Lung (tissue), 17 donors: ENCODE measurements at places on chromosomes 2 and 18. TPM values are rescaled to one million over a fixed set of nuclear protein-coding genes. Genes with fewer than 3 reads are reported as not detected.

ADD2 gene
- total RNA-seq: 5.9 TPM

TMEM169 gene
- total RNA-seq: 0.63 TPM

KIF5C gene
- 1.4 TPM for total RNA-seq

RDH14 gene
- 26.9 TPM for total RNA-seq

DYSF gene
- 31.8 TPM for total RNA-seq

PPP4R1 gene
- total RNA-seq: 149 TPM

KCNS3 gene
- total RNA-seq: 18.2 TPM

GAL3ST2 gene
- 0.40 TPM for total RNA-seq

TANC1 gene
- total RNA-seq: 42.2 TPM

CLIP4 gene
- 28.7 TPM for total RNA-seq

MORN2 gene
- total RNA-seq: 30.9 TPM

MGAT4A gene
- 43.7 TPM for total RNA-seq

DNA sequence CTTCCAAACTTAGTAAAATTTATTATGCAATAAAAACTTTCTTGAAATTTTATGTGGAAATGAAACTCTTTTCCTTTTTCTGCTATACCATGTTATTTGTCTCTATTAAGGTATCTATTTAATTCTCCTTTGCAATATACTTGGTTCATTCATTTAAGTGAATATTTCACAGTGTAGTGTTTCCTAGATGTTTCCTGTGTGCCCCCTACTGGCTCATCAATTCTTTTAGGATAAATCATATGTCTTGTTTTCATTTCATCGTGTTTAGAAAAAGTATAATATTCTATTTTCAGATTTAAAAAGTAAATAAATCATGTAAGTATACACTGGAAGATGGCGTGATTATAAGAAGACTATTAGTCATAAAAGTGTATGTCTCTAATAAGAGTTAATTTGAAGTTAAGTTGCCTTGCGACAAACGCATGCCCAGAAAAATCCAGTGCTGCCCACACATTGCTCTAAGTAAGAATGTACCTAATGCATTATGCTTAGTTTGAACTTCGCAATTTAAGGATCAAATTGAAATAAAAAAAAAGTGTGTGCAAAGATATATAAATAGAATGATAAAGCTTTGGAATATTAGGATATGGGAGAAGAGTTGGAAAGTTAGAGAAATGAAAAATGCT lies 525.4 kb downstream of the KCNJ3 start:
- H3K4me3 ChIP-seq: no peak overlapping the region
- H3K27ac ChIP-seq: no peak overlapping the region
- no peaks in the 10 kb centered on the region for H3K4me1 ChIP-seq
- DNase-seq: no peak
- H3K36me3 ChIP-seq: no peaks in the 10 kb centered on the region

- no peaks in the 10 kb centered on the region for H3K36me3 ChIP-seq
- no peak for DNase-seq
- H3K27ac ChIP-seq: no peak overlapping the region
- H3K27me3 ChIP-seq: peaks cover 2% of the 10 kb centered on the region
- H3K4me1 ChIP-seq: no peaks in the 10 kb centered on the region
Observed at GRCh38 chr18:62588217-62588616, 65.4 kb downstream of the ZCCHC2 start.

DNA sequence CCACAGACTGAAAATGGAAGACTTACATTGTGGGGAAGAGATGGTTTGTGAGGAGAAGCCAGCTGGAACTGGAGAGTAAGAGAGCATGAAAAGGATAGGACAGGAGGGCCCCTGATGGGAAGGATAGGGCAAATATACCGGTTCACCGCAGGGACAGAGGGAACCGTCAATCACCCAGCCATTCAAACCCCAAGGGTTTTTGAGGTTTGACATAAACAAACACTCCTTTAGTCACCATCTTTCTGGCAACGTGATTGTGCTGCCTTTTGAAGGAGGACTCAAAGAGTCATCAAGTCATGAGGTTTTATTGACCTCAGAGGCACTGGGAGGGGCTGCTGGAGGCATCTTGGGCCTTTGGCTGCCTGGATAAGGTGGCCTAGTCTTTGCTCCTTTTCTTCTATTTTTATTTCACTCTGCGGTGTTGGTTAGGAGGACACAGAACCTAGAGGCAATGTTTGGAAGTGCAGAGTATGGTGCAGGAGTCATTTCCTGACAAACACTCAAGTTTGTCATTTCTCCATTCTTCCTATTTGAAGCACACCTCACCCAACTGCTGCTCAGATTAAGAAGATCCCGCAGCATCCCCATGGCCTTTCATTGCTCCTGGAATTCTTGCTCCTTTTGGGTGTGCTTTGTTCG lies 487.3 kb upstream of the SPRED2 start:
- no peak overlapping the region for H3K4me3 ChIP-seq
- no peaks in the 10 kb centered on the region for H3K4me1 ChIP-seq
- no peaks in the 10 kb centered on the region for H3K36me3 ChIP-seq
- DNase-seq: no peak

GRCh38 chr2:52429171-52429570 lies 1338.4 kb upstream of the CHAC2 start:
- no peak for DNase-seq
- no peak overlapping the region for H3K27ac ChIP-seq
- no peaks in the 10 kb centered on the region for H3K4me1 ChIP-seq
- no peaks in the 10 kb centered on the region for H3K36me3 ChIP-seq

GRCh38 chr2:196515051-196515450 lies 124.5 kb upstream of the CCDC150 start:
- H3K36me3 ChIP-seq: no peaks in the 10 kb centered on the region
- H3K27ac ChIP-seq: no peak overlapping the region
- no peaks in the 10 kb centered on the region for H3K27me3 ChIP-seq
- H3K4me1 ChIP-seq: peaks cover 3% of the 10 kb centered on the region
- H3K4me3 ChIP-seq: no peak overlapping the region

DNA sequence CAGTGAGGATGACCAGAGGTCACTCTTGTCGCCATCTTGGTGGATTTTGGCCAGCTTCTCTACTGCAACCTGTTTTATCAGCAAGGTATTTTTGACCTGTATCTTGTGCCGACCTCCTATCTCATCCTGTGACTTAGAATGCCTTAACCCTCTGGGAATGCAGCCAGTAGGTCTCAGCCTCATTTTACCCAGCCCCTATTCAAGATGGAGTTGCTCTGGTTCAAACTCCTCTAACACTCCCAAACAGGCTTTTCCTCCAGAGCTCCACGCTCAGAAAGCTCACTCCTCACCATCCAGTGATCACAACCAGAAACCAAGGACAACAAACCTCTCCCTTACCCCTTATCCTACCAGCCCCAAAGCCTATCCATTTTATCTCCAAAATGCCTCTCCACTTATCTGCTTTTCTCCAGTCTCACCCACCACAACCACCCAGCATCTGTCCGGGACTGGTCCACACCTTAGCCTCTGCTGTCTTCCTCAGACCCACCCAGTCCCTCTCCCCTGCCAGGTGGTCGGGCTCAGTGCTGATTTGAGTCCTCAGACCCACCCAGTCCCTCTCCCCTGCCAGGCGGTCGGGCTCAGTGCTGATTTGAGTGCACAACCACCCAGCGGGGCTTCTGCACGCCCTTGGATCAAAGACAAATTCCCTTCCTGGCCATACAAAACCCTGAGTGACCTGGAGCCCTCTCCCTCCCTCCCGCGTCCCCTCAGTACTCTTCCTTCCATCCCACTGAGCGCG lies 11.7 kb upstream of the SMAD7 start:
- peaks cover 25% of the 10 kb centered on the region for H3K4me1 ChIP-seq
- H3K27me3 ChIP-seq: no peaks in the 10 kb centered on the region
- no peak for DNase-seq
- H3K36me3 ChIP-seq: no peaks in the 10 kb centered on the region
- H3K4me3 ChIP-seq: no peak overlapping the region

DNA sequence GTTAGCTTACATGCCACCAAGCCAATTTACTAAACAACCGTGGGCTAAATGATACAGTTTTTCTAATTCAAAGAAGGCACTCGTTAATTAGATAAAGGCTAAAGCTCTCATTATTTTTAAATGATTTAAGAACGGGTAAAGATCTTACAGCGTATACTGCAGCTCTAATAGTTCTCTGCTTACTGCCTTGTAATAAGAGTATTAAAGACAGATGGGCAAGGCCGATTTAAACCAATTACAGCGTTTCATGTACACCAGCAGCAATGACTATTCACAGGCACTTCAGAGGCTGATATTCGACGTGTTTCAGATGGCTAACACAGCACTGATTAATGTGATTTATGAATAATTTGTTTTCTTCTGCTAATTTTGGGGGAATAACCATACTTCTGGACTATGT lies 259.3 kb downstream of the ZNF407 start:
- no peak overlapping the region for H3K27ac ChIP-seq
- H3K4me1 ChIP-seq: no peaks in the 10 kb centered on the region
- no peaks in the 10 kb centered on the region for H3K27me3 ChIP-seq
- H3K36me3 ChIP-seq: no peaks in the 10 kb centered on the region
- no peak overlapping the region for H3K4me3 ChIP-seq
- no peak for DNase-seq

DNA sequence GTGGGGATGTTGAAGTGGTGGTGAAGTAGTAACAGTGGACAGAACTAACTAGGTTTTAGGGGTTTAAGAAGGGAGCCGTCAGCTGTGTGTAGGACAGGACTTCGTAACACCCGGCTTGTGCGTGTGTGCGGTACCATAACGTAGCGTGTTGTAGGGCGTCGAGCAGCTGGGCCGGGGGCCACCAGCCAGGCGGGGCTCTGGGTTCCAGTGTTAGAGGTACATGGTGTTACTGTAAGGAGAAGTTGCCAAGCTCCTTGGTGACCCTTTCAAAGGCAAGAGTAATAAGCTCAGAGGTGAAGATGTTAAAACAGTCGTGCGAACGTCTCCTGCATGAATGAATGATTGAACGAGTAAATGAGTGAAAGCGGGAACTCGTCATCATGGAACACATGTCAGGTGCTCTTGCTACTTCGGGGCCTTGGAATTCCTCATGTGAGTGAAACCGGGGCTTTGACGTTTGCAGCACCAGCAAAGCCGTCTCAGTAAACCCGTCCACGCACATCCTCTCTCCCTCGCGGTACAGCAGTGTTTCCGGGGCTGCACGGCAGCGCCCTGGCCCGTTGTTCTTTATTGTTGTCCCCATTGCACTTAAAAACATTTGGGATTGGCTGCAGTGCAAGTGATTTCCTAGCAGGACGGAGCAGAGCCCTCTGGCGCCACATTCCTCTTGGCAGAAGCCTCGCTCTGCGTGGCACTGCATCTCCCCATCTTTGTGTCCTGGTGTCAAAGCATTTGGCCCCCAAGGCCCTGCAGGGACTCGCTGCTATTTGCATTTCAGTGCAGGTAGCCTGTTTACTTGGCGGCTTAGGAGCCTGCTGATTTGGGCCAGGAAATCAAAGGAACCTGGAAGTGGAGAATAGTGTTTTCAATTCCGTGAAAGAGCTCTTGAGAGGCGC lies 115.0 kb downstream of the GBX2 start:
- DNase-seq: no peak
- H3K27me3 ChIP-seq: no peaks in the 10 kb centered on the region
- no peaks in the 10 kb centered on the region for H3K4me1 ChIP-seq
- H3K4me3 ChIP-seq: no peak overlapping the region
- H3K36me3 ChIP-seq: peaks cover 2% of the 10 kb centered on the region

DNA sequence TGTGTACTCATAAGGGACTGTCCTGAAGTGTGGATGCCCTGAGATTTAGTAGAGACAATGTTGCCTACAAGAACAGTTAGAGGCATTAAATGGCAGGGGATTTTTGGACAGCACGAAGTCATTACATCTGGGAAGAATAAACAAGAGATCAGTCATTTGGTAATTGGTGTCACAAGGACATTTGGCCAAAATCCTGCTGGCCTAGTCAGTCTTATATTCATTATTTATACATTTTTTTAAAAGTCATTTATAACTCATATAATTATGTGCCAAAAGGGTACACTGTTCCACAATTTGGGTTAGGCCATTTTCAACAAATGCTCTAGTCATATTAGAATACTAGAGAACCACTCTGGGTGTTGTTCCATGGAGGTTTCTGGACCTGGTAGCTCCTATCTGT lies 104.7 kb downstream of the LRATD1 start:
- H3K36me3 ChIP-seq: no peaks in the 10 kb centered on the region
- no peaks in the 10 kb centered on the region for H3K4me1 ChIP-seq
- H3K27ac ChIP-seq: no peak overlapping the region
- H3K4me3 ChIP-seq: no peak overlapping the region

- no peaks in the 10 kb centered on the region for H3K36me3 ChIP-seq
- no peak for DNase-seq
- H3K27me3 ChIP-seq: no peaks in the 10 kb centered on the region
- no peak overlapping the region for H3K27ac ChIP-seq
- no peaks in the 10 kb centered on the region for H3K4me1 ChIP-seq
Observed at GRCh38 chr2:163475815-163476214, 260.0 kb downstream of the FIGN start.

GRCh38 chr18:77131652-77132368 lies 773 bp downstream of the MBP start:
- peaks cover 48% of the 10 kb centered on the region for H3K27me3 ChIP-seq
- peaks cover 16% of the 10 kb centered on the region for H3K4me1 ChIP-seq
- peak overlapping the region; percentile 87 for H3K27ac ChIP-seq
- no peaks in the 10 kb centered on the region for H3K36me3 ChIP-seq
- DNase-seq: peak; percentile 29

DNA sequence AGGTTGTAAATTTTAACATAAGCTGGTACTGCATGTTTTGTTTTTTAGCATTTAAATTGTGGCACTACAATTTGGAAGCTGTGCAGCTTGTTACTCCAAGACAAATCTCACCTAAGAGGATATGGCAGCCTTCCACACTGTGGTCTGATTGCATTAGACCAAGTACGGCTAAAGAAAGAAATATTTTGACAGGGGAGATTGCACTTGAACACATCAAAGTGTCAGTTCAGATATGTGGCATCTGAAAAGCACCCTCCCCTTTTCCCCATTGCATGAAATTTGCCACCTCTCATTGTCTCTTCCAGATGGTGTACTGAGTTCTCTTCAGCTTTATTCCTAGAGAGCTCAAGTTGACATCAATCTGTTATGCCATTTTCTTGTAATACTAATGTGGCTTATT lies 295.9 kb downstream of the ERBB4 start:
- no peak for DNase-seq
- H3K36me3 ChIP-seq: no peaks in the 10 kb centered on the region
- no peaks in the 10 kb centered on the region for H3K27me3 ChIP-seq
- no peak overlapping the region for H3K27ac ChIP-seq

GRCh38 chr2:233663911-233664310 lies 7.8 kb upstream of the UGT1A9 start:
- no peaks in the 10 kb centered on the region for H3K36me3 ChIP-seq
- no peak overlapping the region for H3K27ac ChIP-seq
- H3K4me1 ChIP-seq: no peaks in the 10 kb centered on the region
- no peak for DNase-seq
- H3K27me3 ChIP-seq: no peaks in the 10 kb centered on the region

- no peak overlapping the region for H3K4me3 ChIP-seq
- H3K27me3 ChIP-seq: no peaks in the 10 kb centered on the region
- H3K36me3 ChIP-seq: no peaks in the 10 kb centered on the region
Observed at GRCh38 chr2:32752205-32752604, 124.4 kb downstream of the TTC27 start.

- no peak for DNase-seq
- no peaks in the 10 kb centered on the region for H3K36me3 ChIP-seq
- no peak overlapping the region for H3K27ac ChIP-seq
- H3K27me3 ChIP-seq: no peaks in the 10 kb centered on the region
- no peaks in the 10 kb centered on the region for H3K4me1 ChIP-seq
- no peak overlapping the region for H3K4me3 ChIP-seq
Observed at GRCh38 chr2:50958504-50958903, 73.4 kb downstream of the NRXN1 start.

- no peak overlapping the region for H3K27ac ChIP-seq
- H3K36me3 ChIP-seq: no peaks in the 10 kb centered on the region
- no peak for DNase-seq
- no peaks in the 10 kb centered on the region for H3K27me3 ChIP-seq
- H3K4me1 ChIP-seq: no peaks in the 10 kb centered on the region
Observed at GRCh38 chr18:40063488-40063887, 1891.5 kb upstream of the PIK3C3 start.

- H3K27ac ChIP-seq: no peak overlapping the region
- H3K36me3 ChIP-seq: no peaks in the 10 kb centered on the region
- DNase-seq: peak; percentile 26
Observed at GRCh38 chr18:34222307-34223163, 2.2 kb downstream of the NOL4 start.
